HuH-7 (cell line): ENCODE measurements at places on chromosomes 1 and 21.

DNA sequence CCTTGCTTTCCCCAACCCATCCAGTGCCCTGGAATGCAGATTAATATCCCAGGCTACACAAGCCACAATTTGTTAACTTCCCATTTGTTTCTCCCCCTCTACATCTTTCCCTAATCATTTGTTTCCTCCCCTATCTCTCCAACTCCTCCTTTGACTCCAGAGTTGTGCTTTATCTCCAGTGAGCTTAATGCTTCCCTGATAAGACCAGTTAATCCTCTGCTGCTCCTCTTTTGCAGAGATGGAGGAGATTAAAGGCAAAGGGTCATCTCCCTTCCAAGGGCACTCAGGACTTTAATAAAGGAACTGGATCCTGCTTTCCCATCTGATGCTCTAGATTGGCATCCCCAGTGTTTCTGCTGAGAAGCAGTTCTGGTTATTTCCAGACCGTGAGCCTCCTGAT lies 7.1 kb downstream of the FAM78B start:
- no peak for DNase-seq

GRCh38 chr1:224252479-224252878 lies 69.4 kb downstream of the DEGS1 start:
- no peak for DNase-seq

DNA sequence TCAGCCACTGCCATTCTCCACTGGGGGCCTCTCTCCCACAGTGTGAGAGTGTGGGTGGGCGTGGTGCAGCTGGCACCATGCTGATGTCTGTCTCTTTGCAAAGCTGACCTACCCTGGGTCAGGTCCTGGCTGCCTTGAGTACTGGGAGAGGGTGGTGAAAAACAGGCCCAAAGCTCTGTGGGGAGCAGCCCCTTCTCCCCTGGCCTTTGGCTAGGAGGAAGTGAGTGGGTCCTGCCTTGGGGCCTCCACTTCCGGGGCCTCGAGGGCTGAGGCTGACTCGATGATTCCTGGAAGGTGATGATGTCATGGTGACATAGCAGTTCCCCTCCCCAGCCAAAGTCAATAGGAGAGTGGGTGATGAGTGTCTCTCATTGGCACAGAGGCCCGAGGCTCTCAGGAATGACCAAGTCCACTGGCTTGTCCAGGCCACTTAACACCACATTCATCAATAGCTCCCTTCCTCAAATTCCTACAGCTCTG lies 53.0 kb downstream of the IER5 start:
- DNase-seq = no peak

- DNase-seq = peak; percentile 65
These were observed 20.1 kb upstream of the EFNA1 start for GRCh38 chr1:155107309-155108264.

GRCh38 chr1:205267306-205267902 lies 39.7 kb downstream of the TMCC2 start:
- DNase-seq = no peak

- no peak for DNase-seq
These were observed 1.8 kb upstream of the KIF1B start for GRCh38 chr1:10208537-10208936.

GRCh38 chr21:35323947-35324346 lies 274.8 kb upstream of the RUNX1 start:
- no peak for DNase-seq

- no peak for DNase-seq
These were observed 99.2 kb downstream of the TPR start for GRCh38 chr1:186275822-186276221.

GRCh38 chr1:176216031-176216430 lies 8.9 kb upstream of the COP1 start:
- DNase-seq = no peak

DNA sequence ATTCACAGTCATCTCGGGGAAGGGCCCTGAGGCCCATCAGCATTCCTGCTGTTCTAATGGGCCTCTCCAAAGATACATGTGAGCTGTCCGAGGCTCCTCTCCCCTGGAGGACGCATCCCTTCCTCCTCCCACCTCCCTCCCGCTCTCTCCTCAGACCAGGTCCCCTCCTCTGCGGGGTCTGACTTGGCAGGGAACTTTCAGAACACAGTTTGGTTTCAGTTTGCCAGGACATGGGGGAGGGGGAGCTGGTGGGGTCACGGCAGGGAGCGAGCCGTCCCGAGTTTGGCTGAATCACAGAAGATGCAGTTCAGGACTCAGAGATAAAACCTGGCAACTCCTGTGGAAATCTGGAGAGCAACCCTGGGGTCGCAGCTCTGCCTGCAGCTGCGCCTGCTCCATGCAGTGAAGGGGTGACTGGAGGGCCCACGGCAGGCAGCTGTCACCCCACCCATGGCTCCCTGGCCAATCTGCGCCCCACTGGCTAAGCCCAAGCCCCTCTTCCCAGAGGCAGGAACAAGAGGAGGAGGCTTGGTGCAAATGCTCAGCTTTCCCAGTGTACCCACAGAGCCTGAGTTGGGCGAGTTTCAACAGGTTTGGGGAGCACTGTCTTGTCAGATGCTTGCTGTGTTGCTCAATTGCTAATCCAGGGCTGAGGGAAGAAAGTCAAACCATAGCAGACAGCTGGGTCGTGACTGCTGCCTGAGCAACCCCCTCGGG lies 5.7 kb downstream of the WNT4 start:
- DNase-seq = no peak
